HEK293T (cell line): ENCODE measurements at places on chromosomes 4 and X.
A peak's percentile ranks its signal among the peaks of the same experiment; 100 is the strongest.

- DNase-seq: peak; percentile 5
Observed at GRCh38 chr4:180947425-180947824, 1295.8 kb upstream of the TENM3 start.

DNA sequence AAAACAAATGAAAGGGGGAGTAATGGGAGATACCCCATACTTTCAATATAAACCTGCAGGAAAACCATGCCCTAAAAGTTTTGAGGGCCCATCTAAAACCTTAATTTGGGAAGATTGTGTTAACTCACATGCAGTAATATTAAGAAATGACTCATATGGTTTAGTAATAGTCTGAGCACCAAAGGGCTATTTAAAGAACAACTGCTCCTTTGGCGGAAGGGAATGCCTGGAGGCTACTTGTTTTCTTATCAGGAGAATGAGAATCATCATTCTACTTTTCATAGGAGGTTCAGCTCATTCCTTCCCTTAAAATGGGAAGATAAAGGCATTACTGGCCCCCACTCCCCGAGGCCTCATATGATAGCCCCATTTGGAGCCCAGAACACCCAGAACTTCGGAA, 47.6 kb downstream of the SPIN3 start:
- no peak for DNase-seq

- no peak for DNase-seq
Observed at GRCh38 chr4:142801966-142802365, 44.1 kb downstream of the INPP4B start.

DNA sequence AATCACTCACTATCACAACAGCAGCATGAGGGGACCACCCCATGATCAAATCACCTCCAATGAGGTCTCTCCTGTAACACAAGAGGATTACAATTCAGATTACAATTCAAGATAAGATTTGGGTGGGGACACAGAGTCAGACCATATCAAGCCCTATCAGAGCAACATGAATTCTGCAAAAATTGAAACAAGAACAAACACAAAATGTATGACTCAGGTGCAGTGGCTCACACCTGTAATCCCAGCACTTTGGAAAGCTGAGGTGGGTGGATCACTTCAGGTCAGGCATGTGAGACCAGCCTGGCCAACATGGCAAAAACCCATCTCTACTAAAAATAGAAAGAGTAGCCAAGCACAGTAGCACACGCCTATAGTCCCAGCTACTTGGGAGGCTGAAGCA, 13.4 kb upstream of the HPSE start:
- DNase-seq: no peak

DNA sequence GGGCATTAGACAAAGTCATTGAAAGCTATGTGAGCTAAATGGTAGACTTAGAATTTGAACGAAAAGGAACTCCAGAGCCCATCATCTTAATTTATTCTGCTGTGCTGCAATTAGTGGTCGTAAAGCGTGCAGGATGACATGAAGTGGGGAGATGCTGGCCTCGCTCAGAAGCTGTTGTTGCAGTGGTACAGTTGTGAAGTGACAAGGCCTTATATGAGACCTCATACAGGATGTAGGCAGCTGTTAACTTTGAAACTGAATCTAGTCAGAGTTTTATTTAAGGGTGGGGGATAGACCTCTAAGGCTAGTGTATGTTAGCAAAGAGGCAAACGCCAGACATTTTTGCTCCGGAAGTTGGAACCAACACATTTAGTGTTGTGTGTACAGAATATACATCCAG, 13.4 kb downstream of the KLF3 start:
- DNase-seq: no peak
